GM23248 (cell line): ENCODE measurements at places on chromosomes 7 and 10.

- DNase-seq, result no peak
Measured at GRCh38 chr10:86177537-86178155, 188.9 kb downstream of the GRID1 start.

GRCh38 chr7:8382004-8382730, 51.2 kb upstream of the NXPH1 start:
- DNase-seq, result no peak

DNA sequence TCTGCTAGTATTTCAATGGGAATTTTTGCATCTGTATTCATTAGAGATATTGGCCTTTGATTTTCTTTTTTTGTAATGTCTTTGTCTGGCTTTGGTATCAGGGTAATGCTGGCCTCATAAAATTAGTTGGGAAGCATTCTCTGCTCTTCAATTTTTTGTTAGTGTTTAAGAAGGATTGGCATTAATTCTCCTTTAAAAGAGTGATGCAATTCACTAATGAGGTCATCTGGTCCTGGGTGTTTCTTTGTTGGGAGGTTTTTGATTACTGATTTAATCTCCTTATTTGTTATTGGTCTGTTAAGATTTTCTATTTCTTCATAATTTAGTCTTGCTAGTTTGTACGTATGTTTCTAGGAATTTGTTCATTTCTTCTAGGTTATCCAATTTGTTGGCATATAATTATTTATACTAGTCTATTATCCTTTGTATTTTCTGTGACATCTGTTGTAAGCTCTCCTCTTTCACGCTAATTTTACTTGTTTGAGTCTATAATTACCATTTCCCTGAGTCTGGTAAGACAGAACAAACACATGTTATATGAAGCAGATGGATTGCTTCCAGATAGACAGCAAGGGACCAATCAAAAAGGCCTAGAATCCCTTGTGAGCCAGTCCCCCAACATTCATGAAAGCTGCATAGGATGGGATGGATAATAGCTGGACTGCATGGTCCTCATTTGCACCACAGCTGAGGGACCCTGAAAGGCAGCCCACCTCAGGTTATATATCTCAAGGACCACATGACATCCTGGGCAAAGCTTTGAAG, 54.4 kb downstream of the MTPAP start:
- DNase-seq, result no peak

GRCh38 chr10:3666525-3667302, 118.3 kb downstream of the KLF6 start:
- DNase-seq, result no peak

DNA sequence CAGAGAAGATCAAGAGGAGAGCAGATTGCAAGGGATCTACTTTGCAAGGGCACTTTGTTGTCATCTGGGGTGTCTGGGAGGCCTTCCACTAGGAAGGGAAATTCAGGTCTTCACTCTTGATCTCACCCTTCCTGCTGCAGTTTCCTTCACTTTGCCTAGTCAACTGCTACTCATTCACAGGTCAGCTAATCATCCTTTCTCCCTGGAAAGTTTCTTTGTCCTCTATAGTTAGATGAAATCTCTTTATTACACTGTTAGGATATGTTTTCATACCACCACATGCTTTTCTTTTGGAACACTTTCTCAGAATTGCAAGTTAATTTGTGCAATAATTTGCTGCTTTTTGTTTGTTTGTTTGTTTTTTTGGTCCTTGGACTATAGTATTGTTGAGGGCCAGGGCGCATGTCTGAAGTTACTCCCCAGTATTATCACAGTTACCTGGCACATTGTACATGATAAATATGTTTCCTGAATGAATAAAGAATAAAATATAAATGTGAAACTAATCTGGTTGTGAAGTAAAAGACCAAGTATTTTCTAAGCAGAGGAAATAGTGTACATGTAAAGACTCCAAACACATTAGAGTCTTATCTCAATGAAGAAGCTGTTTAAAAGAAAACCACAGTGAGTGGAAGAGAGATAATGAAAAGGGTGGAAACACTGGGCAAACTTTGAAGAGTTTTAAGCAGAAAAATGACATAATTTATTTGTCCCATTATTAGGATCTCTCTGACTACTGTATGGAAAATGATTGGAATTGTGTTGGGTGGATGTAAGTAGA, 139.9 kb upstream of the DGKB start:
- DNase-seq, result no peak
